ENCODE measurements at places on chromosomes 4 and X.

GRCh38 chr4:78058591-78059523, 1.7 kb downstream of the FRAS1 start:
- DNase-seq, result no peak

- DNase-seq, result no peak
Measured at GRCh38 chr4:7384003-7384928, 50.5 kb downstream of the PSAPL1 start.

DNA sequence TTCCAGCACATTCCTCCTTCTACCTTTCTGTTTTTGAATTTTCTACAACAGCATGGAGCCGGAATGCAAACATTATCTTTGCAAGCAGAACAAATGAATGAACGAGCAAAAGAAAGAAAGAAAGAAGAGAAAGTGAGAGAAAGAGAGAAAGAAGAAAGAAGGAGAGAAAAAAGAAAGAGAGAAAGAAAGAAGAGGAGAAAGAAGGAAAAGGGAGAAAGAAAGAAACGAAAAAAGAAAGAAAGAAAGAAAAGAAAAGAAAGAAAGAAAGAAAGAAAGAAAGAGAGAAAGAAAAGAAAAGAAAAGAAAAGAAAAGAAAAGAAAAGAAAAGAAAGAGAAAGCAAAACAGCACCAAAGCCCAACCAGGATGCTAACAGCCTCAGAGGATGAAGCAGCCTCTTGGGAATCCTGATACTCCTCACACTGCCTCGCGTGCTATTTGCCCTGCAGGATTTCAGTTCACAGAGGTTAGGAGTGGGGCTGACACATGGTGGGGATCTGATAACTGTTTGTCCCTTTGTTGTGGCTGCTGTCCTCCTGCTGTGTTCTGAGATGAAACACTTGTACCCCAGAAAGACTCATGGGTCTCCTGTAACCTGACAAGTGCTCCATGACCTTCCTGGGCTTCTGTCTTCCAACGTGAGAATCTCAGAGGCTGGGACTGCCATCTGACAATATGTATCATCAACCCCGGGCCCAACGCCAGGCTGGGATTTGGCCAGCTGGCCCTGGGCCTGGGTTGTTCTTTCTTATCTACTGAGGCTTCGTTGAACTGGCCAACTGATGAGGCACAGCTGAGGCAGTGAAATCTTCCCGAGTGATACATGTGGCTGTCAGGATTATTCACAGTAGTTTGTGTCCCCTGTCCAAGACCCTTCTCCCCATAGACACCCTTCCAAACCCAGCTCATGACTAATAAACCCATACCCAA, 61.0 kb downstream of the SEPSECS start:
- no peak for DNase-seq

- DNase-seq, result no peak
Measured at GRCh38 chr4:8740666-8741395, 130.8 kb downstream of the HMX1 start.

- no peak for DNase-seq
Measured at GRCh38 chrX:68376373-68376772, 56.9 kb downstream of the OPHN1 start.

All from glomerular endothelial cell (primary cell).